NCI-H1694 (cell line): ENCODE measurements at places on chromosomes 12 and 14.

DNA sequence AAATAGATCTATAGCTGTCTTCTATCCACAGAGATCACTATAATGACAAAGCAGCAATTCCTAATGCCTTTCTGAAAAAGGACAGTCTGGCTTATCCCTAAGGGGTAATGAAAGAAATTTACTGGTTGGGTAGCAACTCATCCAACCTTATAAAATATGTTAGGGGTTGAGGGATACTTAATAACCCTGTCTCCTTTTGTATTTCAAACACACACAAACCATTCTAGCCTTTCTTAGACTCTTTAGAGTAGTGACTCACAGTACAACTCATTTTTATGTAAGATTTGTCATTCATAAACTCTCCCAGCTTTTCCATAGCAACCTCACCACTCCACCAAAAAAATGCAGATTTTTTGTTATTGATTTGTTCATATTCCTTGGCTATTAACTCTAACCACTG lies 167.9 kb downstream of the FSCB start:
- no peak for DNase-seq

DNA sequence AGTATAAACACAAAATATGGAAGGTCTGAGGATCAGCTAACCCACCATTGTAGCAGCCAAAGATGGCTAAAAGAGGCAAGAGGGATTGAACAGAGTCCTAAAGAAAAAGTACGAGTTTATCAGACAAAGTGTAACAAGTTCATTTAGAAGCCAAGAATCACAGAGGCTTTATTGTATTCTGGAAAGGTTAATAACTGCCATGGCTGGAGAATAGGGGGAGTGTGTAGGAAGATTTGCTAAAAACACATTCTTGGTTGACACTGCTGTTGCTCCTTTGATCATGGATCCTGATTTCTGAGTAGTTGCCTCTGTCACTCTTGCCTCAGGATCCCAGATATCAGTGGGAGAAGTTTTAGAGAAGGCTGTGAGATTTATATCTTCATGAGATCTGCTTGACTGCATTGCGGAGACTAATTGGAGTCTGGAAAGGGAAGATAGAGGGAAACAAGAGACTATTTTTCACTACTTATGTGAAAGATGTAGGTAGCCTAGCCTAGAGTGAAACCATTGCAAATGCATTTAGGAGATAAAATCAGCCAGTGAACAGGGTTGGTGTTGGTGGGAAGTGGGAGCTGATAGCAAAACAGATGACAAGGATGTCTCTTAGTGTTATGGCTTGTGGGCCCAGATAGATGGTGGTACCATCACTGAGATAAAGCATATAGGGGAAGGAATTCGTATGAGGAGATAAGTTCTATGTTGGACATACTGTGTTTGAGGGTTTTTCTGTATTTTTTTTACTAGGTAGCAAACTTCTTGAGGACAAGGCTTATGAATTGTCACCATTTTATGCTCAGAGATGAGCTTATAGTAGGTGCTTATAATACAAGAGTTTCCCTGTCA lies 402.9 kb upstream of the PDE3A start:
- DNase-seq: no peak

- DNase-seq: no peak
Measured at GRCh38 chr12:19198272-19198671, 68.7 kb downstream of the PLEKHA5 start.

- no peak for DNase-seq
Measured at GRCh38 chr12:117494833-117495655, 133.6 kb upstream of the NOS1 start.

DNA sequence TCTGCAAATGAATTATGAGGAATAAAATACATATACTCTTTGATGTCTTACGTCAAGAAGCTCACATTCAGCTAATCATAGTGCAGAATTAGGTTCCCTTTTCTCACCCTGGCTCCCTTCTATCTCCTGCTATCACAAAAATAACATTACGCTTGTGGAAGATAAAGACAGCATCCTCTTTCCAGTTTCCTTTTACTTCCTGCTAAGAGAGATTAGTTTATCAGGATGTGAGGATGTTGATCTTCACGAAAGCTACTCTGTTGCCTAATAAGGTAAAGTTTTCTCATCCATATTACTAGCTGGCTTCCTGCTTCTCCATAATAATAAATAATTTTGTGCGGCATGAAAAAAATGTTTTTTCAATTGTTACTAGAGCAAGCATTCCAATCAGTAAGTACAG lies 217.7 kb upstream of the DCN start:
- no peak for DNase-seq

- peak; percentile 22 for DNase-seq
Measured at GRCh38 chr14:91112194-91112593, 1.7 kb upstream of the DGLUCY start.

DNA sequence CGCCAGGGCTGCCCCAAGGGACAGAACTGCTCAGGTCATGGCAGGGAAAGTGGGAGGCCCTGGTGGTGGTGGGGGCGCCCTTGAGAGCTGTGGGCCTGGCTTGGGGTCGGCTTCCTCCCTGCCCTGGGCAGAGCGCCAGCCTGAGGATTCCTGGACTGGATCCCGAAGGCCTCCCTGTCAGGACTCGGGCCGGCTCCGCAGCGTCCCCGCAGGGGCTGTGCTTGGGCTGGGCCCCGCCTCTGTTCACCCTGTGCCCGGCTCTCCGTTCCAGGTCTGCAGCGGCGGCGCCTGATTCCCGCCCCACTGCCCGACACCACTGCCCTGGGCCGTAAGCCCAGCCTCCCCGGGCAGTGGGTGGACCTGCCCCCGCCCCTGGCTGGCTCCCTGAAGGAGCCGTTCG lies 39.9 kb downstream of the KIF26A start:
- DNase-seq: no peak

DNA sequence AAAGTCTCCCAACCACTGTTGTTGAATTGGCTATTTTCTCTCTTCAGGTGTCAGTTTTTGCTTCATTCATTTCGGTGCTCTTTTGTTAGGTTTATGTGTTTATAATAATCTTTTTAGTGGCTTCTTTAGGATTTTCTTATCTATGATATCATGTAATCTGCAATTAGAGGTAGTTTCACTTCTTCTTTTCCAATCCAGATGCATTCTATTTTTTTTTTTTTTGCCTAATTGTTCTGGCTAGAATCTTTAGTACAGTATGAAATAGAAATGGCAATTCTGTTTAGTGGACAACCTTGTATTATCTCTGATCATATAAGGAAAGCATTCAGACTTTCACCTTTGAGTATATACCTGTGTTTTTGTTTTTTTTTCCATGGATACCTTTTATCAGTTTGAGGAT lies 17.4 kb downstream of the CNOT2 start:
- DNase-seq: no peak

- no peak for DNase-seq
Measured at GRCh38 chr14:64722842-64723447, 18.7 kb downstream of the PLEKHG3 start.

- DNase-seq: no peak
Measured at GRCh38 chr12:62297321-62297720, 37.1 kb downstream of the USP15 start.

- DNase-seq: no peak
Measured at GRCh38 chr12:3047961-3048360, 29.2 kb upstream of the TSPAN9 start.

- no peak for DNase-seq
Measured at GRCh38 chr14:49959822-49960408, 67.0 kb downstream of the ARF6 start.

GRCh38 chr14:91223028-91223783 lies 21.3 kb downstream of the GPR68 start:
- no peak for DNase-seq

GRCh38 chr14:69284170-69284569 lies 24.2 kb downstream of the GALNT16 start:
- no peak for DNase-seq

GRCh38 chr12:41402801-41403200 lies 214.7 kb downstream of the PDZRN4 start:
- DNase-seq: no peak

- no peak for DNase-seq
Measured at GRCh38 chr12:69644511-69644910, 33.8 kb upstream of the LRRC10 start.

DNA sequence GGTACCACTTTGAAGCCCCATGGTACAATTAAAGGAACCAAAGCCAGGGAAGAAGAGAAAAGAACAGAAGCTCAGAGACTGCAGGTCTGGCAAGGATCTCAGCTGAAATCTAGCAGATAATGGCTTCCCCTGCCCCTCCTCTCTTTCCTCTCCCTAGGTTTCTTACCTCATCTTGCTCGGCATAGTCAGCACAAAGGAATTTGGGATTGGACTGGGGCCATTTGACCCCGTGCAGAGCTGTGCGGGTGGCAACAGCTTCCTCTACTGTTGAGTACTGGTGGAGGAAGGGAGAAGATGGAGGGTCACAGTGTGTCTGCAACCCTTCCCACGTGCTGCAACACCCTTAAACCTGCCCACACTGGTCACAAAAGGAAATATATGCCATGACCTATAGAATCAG lies 4.7 kb upstream of the CDH24 start:
- no peak for DNase-seq

DNA sequence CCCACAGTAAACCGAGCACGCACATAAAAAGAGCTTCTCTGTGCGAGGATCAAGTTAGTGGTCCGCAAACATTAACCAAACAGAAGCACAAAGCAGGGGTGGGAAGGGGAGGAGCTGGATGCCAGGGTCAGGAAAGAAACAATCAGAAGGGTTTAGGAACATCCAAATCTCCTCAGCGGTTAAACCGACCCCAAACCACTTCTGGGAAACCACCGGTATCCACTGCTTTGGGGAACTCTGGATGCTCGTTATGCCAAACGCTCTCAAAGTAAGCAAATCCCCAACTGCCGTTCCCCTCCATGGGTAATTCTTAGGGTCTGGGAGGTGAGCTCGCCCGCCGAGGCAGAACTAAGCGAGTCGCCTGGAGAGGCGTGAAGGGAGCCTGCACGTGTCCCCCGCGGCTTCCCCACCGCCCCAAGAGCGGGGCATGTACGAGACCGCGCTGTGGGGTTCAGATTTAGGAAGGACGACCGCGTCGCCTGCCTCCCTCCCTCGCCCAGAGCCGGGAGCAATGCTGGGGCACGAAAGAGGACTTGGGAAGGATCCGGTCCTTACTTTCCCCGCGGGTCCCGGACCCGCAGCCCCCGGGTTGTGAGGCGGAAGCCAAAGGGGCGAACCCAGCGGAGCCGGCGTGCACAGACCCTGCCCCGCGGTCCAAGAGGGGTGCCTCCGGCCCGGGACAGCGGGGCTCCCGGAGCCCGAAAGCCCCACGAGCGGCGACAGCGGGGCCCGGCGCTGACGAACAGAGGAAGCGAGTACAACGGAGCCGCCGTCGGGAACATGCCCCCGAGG lies 711 bp downstream of the SBNO1 start:
- DNase-seq: no peak

DNA sequence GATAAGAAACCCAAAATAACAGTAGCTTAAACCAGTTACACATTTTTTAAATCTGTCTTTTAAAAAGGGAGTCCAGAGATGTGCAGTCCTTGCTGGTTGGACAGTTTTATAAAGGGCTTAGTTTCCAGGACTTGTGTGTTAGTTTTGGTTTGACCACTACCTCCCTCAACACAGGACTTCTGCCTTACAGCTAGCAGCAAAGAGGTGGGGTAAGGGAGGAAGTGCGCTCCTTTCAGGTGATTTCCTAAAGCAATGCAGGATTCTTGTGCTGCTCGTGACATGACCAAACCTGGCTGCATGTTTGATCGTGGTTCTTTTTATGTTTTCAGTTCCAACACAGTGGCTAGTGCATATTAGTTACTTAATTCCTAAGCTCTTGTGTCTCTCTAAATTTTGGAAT lies 266.2 kb downstream of the TMTC2 start:
- no peak for DNase-seq

DNA sequence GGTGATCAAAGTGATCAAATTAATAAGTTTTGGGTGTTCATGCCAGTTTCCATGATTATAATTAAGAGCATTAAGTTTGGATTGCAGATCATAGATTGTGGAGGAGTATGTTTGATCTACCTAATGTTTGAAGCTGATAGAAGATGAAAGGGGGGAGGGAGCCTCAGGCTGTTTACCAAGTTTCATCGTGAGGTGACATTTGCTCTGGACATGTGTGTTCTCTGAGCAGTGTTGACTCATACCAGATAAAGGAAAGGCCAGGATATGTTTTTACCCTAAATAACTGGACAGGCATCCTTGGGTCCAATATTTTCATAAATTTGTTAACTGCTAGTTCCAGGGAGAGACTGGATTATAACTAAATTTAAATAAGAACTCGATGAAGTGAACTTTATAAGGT lies 3.5 kb upstream of the SEL1L start:
- no peak for DNase-seq

GRCh38 chr12:68623984-68624383 lies 13.3 kb downstream of the RAP1B start:
- DNase-seq: no peak

DNA sequence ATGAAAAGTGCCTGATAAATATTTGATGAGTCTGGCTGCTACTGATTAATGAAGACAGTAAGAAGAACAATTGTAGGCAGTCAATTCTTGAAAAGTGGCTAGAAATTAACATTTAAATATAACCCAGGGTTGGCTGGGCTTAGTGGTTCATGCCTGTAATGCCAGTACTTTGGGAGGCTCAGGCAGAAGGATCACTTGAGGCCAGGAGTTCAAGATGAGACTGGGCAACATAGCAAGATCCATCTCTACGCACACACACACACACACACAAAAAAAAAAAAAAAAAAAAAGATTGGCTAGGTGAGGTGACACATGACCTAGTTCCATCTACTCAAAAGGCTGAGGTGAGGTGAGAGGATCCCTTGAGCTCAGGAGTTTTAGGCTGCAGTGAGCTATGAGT lies 7.9 kb upstream of the PLBD1 start:
- DNase-seq: no peak

DNA sequence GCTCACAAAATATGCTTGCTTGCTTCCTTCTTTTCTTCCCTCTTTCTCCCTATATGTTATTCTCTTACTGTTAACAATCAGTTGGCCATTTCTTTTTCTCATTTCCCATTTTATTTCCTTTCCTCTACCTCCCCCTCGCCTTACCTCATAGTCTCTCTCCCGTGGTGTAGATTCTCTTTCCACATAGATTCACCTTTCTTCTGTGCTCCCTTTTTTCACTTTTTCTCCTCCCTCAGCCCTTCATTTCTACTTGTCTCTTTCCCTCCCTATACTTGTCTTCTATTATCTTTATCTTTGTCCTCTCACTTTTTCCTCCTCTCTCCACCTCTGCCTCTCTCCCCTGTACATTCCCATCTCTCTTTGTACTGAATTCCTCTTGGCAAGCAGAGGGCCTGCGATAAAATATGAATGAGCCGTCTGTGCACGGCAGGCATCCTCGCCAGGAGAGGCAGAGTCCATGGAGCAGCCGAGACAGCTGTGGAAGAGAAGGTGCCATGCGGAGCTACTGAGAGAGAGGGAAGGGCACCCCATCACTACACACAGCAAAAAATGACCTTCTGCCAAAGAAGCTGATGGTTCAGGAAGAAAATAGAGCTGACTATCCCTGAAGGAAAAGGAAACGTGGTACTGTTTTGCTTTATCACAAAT lies 12.1 kb downstream of the C14orf93 start:
- DNase-seq: peak; percentile 72
